ENCODE measurements at places on chromosomes 6 and 20.

DNA sequence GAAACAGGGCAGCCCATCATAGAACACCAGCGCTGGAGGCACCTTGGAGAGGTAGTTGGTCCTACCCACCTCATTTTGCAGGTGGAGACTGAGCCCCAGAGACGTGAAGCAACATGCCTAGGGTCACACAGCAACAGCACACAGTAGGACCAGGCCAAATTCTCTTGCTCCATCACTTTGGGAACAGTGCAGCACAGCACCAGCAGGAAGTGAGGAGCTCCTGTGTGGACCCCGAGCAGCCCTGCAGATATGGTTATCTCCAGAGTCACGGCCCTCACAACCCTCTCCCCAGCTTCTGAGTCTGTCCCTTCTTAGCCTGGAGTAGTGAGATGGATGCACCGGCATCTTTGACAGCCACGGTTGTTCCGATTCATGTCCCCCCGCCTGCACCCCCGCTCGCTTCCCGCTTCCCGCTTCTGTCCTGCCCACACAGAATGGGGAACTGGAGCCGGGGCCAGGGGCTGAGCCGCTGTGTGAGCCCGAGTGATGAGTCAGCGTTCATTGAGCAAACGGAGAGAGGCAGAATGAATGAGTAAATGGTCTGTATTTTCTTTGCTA lies 72.6 kb upstream of the DUSP22 start:
- DNase-seq, result no peak

- DNase-seq, result no peak
Observed at GRCh38 chr6:77015350-77015749, 447.9 kb downstream of the HTR1B start.

GRCh38 chr20:59385038-59385437 lies 84.6 kb downstream of the EDN3 start:
- DNase-seq, result no peak

DNA sequence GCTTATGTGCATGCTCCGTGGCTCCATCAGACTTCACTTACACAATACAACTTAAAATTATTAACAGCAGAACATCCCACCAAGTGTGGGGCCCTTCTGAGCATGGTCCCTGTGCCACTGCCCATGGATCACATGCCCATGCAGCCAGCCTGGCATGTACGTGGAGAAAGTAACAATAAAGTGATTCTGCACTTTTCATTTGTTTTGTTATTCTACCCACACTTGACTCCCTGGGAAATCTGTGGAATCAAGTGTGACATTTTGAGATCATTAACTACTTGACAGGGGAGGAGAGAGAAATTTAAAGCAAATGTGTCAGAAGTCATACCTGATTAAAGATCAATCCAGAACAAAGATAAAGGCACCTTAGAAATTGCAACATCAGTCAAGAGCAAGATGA lies 112.0 kb downstream of the ISM1 start:
- DNase-seq, result no peak

- no peak for DNase-seq
Observed at GRCh38 chr6:105603788-105604586, 201.1 kb upstream of the PREP start.

- no peak for DNase-seq
Observed at GRCh38 chr6:81814370-81815076, 62.0 kb upstream of the TENT5A start.

GRCh38 chr6:89187504-89187903 lies 29.7 kb downstream of the GABRR1 start:
- no peak for DNase-seq

- no peak for DNase-seq
Observed at GRCh38 chr6:50102676-50103075, 52.9 kb upstream of the DEFB112 start.

DNA sequence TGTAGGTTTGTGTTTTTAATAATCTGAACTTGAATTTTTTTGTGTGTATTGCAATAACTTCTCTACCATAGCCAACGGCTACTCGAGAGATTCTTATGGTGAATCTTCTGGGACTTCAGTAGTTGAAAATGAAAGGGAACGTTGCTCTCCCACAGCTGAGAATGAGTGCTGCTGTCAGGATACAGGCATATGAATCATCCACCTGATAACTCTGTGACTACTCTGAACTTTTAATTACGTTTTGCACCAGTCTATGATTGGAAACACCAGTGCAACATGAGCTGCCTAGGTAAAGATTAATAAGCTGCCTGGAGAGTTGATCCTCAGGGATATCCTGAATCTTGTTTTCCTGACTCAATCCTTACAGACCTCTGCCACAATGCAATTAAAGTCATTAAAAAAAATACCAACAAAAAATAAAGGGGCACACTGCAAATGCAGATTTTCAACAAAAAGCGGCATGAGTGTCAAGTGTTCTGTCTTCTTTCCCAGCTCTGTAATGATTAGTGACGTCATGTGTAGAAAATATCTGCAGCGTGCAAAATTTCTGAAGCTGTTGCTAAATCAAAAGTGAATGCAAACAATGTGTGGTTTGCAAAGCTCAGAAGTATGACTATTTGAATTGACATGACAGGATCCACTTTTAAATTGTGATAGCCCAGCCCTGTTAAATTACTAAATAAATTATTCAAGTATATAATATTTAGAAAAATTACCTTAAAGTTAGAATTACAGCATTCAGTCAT lies 432.2 kb downstream of the HTR1B start:
- DNase-seq, result no peak

DNA sequence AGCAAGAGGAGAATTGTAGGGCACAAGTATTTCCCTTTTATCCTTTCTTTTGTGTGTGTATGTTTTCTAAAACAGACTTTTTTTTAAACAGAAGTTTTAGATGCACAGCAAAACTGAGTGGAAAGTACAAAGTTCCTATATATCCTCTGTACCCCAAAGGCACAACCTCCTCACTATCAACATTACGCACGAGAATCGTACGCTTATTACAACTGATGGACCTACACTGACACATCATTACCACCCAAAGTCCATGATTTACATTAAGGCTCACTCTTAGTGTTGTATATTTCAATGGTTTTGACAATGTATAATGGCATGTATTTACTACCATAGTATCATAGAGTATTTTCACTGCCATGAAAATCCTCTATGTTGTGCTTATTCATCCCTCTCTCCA lies 32.6 kb downstream of the MAN1A1 start:
- no peak for DNase-seq

- DNase-seq, result peak; percentile 72
Observed at GRCh38 chr20:63686492-63687321, 9.7 kb upstream of the TNFRSF6B start.

DNA sequence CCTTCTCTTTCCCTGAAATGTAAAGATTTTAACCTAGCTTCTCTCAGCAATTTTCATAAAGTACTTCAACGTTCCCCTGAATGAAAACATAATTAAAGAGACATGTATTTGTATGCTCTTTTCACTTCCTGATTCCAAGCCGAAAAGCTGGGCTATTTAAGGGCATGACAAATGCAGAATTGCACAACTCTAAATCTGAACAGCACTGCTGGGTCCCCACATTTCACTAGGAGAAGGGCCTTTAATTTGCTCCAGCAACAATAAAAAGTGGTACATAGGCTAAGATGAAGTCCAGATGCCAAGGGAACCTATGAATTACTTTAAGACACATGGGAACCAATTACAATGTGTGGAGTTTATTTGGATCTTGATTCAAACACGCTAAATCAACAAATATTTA lies 42.0 kb downstream of the IRAK1BP1 start:
- no peak for DNase-seq

- DNase-seq, result peak; percentile 53
Observed at GRCh38 chr6:106117579-106117978, 31.4 kb downstream of the PRDM1 start.

GRCh38 chr6:85406641-85407075 lies 43.2 kb upstream of the NT5E start:
- no peak for DNase-seq

DNA sequence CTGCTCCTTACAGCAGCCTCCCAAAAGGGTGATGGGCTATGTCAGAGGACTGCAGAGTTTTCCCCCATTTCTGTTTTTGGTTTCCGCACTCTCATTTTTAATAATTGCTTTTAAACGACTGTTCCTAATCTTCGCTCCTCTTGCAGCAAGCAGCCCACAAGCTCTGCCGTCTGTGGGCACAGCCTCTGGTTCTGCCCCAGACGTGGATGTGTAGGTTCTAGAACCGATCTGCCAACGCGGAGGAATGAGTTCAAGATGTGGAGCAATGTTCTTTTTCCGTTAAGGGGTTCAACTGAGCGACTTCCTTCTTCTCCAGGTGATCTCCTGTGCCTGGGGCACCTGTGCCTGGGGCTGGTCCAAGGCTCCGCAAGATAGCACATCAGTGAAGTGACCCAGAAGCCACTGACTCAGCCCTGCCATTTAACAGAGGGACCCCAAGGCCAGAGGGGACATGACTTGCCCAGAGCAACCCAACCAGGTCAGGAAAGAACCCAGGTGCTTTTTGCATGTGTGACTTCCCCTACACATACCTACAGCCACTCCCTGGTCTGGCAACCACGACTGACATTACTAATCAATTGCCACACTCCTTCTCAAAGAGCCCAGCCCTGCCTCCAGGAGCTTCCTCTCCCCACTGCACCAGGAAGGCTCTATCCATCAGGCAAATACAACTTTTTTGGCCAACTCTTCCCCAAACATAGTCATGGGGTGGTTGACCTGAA lies 22.7 kb downstream of the PMEPA1 start:
- DNase-seq, result no peak

DNA sequence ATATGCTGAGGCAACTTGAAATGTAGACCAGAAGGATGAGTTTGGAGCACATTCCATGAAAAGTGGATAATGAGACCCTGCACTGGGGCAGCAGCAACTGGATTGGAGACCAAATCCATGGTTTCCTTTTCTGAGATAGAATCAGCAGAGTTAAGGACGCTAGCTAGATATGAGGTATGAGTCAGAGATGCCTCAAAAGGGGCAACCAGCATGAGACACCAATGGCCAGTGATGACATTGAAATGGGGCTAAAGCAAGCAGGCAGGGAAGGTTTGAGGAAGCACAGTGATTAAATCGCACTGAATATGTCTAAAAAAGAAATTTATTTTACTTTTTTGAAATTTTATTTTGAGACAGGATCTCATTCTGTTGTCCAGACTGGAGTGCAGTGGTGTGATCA lies 802.4 kb downstream of the TFAP2A start:
- DNase-seq, result no peak

DNA sequence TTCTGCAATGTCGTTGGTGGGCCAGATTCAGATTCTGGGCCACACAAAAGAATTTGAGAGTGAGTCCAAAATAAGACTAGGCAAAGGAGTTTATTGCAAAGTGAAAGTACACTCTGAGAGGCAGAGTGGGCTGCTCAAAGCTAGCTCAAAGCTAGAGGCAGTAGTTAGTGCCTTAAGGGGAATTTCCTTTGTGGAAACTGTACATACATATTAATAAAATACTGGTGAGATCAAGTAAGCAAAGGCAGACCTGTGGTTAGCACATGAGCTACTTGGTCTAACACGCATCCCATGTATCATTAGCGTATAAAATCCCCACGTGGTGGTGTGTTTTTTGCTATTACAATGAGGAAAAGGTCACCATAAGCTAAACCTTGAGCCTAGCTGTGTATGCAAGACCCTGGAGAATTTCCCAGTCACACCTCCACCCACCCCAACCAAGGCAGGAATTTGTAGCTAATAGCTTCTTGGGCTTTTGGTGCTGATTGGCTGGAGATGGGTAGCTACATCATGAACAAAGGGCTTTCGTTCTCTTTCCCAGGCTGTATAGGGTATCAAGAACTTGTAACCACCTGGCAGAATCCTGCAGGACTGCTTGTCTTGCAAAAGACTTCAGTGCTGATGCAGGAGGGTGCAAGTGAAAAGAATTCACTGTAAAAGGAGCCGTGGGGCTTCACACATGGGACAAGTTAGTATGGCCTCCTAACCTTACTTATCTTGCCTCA lies 14.7 kb upstream of the TRIM26 start:
- no peak for DNase-seq

DNA sequence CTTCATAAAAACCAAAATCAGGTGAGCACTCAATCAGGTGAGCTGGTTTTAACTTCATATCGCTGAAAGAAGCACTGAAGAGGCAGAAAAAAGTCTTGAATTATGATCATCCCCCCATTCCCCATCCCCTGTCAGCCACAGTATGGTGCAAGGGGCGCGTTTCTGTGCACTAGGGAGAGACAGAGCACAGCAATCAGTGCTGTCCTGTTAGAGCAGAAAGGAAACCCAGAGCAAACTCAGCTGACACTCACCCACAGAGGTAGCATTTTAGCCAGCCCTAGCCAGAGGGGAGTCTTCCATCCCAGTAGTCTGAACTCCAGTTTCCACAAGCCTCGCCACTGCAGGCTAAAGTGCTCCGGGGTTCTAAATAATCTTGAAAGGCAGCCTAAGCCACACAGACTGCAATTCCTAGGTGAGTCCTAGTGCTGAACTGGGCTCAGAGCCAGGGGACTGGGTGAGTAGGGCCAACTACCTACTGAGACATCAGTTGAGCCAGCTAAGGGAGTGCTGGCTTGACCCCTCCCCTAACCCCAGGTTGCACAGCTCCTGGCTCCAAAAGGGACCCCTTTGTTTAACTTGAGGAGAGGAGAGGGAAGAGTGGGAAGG lies 1352.6 kb upstream of the GJE1 start:
- no peak for DNase-seq

DNA sequence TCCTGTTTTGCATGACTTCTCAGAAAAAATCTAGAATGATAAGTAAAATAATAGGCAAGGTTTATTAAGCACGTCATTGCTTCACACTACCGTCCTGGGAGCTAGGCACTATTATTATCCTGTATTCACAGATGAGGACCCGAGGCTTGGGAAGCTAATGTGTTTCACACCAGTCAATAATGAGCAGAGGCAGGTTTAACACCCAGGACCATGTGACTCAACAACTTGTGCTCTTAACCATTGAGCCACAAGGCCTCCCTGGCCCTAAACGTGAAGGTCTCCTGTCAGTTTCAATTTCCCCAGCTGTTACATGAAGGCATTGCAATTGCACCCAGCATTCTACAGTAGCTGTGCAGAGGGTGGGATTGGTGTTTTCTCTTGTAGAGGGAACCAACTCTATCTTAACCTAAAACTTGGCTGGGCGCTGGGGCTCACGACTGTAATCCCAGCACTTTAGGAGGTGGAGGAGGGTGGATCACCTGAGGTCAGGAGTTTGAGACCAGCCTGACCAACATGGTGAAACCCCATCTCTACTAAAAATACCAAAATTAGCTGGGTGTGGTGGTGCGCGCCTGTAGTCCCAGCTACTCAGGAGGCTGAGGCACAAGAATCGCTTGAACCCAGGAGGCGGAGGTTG lies 191.2 kb downstream of the BCAS1 start:
- no peak for DNase-seq

GRCh38 chr6:65229825-65230224 lies 477.2 kb downstream of the EYS start:
- no peak for DNase-seq

- DNase-seq, result no peak
Observed at GRCh38 chr6:79070206-79070825, 7.7 kb downstream of the PHIP start.

GRCh38 chr6:44037847-44038542 lies 89.3 kb downstream of the MRPL14 start:
- DNase-seq, result no peak

DNA sequence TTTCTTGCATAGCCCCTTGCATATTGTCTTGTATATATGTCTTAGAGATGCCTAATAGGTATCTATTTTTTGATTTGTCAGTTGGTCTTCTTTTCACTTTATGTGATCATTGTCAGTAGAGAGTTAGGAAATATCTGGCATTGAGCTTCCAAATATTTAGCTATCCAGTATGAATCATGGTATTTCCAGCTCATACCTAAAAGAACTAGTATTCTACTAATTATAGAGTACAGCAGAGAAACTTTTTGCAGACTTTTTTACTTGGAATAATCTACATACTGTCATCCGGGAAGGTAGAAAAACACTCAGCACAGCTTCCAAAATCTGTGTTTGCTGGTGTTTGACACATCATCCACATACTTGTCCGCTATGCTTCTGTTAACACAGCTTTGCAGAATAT lies 156.4 kb upstream of the HTR1E start:
- DNase-seq, result no peak

GRCh38 chr20:9977629-9978028 lies 57.2 kb upstream of the ANKEF1 start:
- no peak for DNase-seq

Measured in stimulated activated CD4-positive, alpha-beta T cell treated with anti-CD3 and anti-CD28 coated beads, Interleukin-2, amount 100 ng/mL, for 4 hours (primary cell).